ENCODE measurements at places on chromosomes 1 and 21.

DNA sequence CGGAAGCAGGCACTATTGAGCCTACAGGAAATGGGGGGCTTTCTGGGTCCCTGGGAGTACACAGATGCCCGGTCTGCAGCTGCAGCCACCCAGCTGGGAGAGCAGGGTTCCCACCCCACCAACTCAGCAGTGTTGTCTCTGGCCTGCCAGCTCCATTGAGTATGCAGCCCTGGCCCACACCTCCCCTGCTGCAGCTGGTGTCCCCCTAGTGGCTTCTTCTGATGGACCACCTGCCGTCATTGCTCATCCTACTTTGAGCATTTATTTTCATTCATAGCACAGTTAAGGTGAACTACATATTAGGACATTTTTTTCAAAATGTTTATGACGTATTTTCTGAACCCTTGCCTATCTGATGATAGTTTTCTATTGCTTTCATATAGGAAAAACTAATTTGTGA, 189.8 kb upstream of the LYPLAL1 start:
- no peak for DNase-seq

GRCh38 chr1:6625584-6626149, 999 bp downstream of the THAP3 start:
- DNase-seq: no peak

- DNase-seq: no peak
Observed at GRCh38 chr1:92876351-92876750, 44.5 kb downstream of the RPL5 start.

- DNase-seq: no peak
Observed at GRCh38 chr1:201714542-201715329, 114.2 kb upstream of the IPO9 start.

GRCh38 chr1:9295884-9296283, 3.2 kb downstream of the SPSB1 start:
- DNase-seq: no peak

GRCh38 chr1:165114022-165114888, 242.3 kb downstream of the LMX1A start:
- no peak for DNase-seq

DNA sequence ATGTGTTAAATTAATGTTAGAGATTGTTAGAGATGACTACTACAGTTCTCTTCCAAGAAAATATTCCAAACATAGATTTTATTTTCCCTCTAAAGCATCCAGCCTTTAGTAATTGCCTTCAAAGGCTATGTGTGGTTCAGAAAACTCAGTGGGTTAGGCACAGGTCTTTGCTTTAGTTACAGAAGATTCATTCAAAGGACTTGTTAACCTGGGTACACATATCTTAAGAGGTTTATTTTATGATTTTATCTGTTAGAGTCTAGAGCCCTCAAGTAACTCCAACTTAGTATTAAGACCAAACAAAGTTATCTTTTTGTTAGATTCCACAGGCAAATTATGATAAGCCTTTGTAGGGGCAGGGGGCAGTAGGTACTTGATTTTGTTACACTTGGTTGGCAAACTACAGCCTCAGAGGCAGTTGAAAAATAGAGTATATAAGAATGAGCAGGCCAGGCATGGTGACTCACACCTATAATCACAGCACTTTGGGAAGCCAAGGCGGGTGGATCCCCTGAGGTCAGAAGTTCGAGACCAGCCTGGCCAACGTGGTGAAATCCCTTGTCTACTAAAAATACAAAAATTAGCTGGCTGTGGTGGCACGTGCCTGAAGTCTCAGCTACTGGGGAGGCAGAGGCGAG, 37.9 kb downstream of the CXADR start:
- DNase-seq: no peak

- DNase-seq: no peak
Observed at GRCh38 chr21:34644825-34645224, 24.0 kb upstream of the CLIC6 start.

DNA sequence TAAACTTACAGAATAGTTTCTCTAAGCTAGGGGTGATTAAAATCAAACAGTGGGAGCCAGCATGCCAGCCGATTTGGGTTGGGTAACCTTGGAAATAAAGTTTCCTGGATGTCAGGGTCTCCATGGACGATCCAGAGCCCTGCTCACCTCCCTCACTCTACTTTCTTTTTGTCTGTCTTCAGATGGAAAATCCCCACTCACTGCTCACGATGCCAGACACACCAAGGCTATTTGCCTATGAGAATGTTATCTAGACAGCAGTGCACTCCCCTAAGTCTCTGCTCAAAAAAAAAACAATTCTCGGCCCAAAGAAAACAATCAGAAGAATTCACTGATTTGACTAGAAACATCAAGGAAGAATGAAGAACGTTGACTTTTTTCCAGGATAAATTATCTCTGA, 13.9 kb downstream of the SLAMF7 start:
- no peak for DNase-seq

GRCh38 chr1:184860985-184861754, 106.5 kb upstream of the EDEM3 start:
- DNase-seq: peak; percentile 27

GRCh38 chr21:43644609-43645008, 14.7 kb downstream of the HSF2BP start:
- no peak for DNase-seq

- DNase-seq: no peak
Observed at GRCh38 chr1:212311836-212312497, 26.8 kb downstream of the PPP2R5A start.

- DNase-seq: no peak
Observed at GRCh38 chr1:55428231-55428630, 213.1 kb upstream of the USP24 start.

GRCh38 chr1:65002156-65002507, 35.8 kb upstream of the JAK1 start:
- no peak for DNase-seq

DNA sequence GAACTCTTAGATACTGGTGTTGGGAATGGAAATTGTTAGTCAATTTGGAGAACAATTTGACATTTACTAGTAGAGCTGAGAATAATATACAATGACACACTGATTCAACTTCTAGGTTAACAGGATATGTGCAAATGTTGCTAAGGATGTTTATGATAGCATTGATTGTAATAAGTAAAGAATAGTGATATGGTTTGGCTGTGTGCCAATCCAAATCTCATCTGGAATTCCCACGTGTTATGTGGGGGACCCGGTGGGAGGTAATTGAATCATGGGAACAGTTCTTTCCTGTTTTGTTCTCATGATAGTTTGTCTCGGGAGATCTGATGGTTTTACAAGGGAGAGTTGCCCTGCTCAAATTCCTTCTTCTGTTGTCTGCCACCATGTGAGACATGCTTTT, 302.4 kb upstream of the TMPRSS15 start:
- DNase-seq: no peak

- DNase-seq: no peak
Observed at GRCh38 chr1:153683854-153684253, 5.4 kb downstream of the NPR1 start.

GRCh38 chr21:35368326-35368725, 319.2 kb upstream of the RUNX1 start:
- no peak for DNase-seq

DNA sequence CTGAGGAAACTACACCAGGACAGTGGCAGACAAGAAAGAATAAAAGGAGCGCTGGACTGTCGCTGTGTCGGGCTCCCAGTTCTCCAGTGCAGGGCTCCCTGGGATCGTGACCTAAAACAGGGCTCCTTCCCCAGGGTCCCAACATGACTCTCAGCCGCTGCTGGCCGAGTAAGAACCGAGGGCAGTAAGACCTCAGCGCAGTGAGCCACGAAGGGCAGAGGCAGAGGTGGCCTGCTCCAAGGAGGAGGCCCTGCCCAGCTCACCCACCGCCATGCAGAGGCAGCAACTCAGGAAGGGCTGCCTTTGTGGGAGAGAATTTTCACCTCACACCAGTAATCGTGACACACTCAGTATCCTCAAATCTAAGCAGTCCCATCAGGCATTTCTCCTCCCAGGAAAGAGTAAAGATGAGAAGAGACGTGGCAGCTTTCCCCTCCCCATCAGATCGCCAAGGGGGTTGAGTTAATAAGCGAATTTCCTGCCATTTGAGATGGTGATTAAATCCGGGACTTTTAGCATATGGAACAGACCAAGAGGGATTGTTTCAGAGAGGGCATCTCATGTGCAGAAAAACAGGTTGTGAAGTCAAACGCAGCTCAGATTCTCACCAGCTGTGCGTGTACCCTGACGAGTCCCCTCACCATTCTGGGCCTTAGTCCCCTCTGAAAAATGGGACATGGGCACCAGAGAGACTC, 19.8 kb upstream of the ARTN start:
- DNase-seq: no peak

GRCh38 chr1:205719762-205720161, 30.2 kb downstream of the NUCKS1 start:
- no peak for DNase-seq

GRCh38 chr1:204032642-204033235, 40.2 kb upstream of the SOX13 start:
- no peak for DNase-seq

GRCh38 chr1:185483664-185484450, 166.8 kb upstream of the IVNS1ABP start:
- no peak for DNase-seq

- DNase-seq: no peak
Observed at GRCh38 chr1:172269644-172270043, 150.8 kb upstream of the C1orf105 start.

DNA sequence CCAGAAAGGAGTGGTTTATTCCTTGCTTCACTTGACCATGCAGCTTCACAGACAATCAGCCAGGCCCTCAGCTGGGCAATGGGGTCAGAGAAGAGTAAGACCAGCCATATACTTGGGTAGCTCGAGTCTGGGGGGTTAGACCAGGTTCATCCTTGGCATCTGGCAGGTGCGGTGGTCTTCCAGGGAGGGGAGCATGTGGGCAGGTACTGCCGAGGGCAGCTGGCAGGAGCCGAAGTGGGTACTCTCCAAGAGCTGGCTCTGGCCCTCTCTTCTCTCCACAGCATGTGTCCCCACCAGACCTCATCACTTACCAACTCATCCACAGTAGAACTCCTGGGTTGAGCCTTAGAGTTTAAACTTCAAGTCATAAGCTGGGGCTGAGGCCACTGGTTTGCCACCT, 156.8 kb downstream of the FOXD2 start:
- DNase-seq: no peak

GRCh38 chr1:59769736-59770095, 45.0 kb upstream of the HOOK1 start:
- DNase-seq: no peak

- no peak for DNase-seq
Observed at GRCh38 chr1:162541619-162542141, 19.8 kb upstream of the UAP1 start.

- no peak for DNase-seq
Observed at GRCh38 chr21:45939521-45940045, 42.0 kb upstream of the COL6A1 start.

GRCh38 chr21:16709866-16710550, 802.8 kb upstream of the CXADR start:
- no peak for DNase-seq

DNA sequence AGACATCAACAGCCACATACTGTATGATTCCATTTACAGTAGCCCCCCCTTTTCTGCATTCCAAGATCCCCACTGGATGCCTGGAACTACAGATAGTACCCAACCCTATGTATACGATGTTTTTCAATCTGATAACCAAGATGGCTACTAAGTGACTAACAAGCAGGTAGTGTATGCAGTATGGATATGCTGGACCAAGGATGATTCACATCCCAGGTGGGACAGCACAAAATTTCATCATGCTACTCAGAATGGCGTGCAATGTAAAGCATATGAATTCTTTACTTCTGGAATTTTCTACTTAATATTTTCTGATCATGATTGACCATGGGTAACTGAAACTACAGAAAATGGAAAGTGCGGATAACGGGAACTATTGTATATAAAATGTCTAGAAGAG, 30.0 kb upstream of the MRPS6 start:
- no peak for DNase-seq

GRCh38 chr1:63269571-63269970, 52.8 kb upstream of the FOXD3 start:
- DNase-seq: no peak

- DNase-seq: peak; percentile 66
Observed at GRCh38 chr1:149885339-149886120, 13.8 kb upstream of the BOLA1 start.

- no peak for DNase-seq
Observed at GRCh38 chr1:183760661-183761060, 44.3 kb upstream of the RGL1 start.

DNA sequence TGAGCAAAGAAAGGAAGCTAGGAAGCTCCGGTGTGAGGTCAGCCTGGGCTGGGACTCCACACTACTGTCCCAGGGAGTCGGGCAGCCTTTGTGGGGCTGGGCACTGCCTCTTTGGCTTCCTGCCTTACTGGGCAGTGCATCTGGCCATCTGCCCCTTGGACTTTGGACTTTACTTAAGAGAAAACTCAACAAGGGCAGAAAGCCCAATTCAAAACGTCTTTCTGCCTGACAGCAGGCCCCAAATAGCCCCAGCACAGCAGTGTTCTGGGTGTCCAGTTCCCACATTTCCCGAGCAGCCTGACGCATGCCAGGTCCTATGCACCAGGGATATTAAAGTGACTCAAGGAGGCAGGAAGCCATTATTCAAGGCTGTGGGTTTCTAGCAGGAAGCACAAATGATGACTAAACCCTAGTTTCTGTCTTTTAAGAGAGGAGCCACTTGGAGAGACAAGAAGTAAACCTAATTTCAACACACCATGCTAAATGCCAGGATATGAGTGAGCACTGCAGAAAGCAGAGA, 37.9 kb upstream of the EDEM3 start:
- DNase-seq: no peak

GRCh38 chr1:31828341-31828740, 12.5 kb upstream of the SPOCD1 start:
- DNase-seq: no peak

DNA sequence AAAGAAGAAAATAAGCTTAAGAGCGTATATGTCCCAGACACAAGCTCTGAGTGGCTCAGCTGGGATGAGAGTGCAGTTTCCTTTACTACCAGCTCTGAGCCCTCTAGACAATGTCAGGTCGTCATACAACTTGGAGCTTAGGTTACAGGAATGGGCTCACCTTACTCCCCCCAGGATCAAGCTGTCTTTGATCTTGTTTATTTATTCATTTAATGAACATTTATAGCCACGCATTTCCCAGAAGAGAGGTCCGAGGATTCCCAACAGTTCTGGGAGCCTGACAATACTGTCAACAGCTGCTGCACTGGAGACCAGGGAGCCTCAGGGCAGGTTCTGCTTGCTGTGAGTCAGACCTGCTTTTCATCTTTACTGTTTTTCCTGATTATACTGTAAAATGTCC, 378.9 kb downstream of the PLPP3 start:
- no peak for DNase-seq

- DNase-seq: no peak
Observed at GRCh38 chr1:153515504-153516394, 20.0 kb downstream of the S100A6 start.

GRCh38 chr1:234595899-234596298, 14.1 kb downstream of the IRF2BP2 start:
- no peak for DNase-seq
